ENCODE measurements at places on chromosomes 6 and 20.

DNA sequence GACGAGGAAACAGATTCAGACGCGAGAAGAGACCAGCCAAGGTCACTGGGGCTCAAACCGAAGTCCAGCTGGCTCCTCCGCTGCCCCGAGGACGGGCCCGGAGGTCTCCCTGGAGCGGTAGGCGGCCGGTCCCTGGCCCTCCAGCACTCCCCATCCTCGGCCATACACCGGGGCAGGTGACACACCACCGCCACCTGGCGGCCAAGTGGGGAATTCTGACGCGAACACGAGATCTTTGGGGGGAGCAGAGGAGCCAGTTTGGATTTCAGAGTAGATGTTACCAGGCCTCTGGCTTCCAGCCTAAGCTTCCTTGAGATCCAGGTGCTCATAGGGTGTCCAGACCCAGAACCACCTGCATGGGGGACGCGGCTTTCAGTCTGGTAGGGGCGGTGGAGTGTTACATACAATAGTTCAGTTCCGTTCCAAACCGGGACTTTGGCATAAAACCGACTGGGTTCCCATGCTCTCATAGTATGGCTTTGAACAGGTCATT is 16.1 kb downstream of the BPIFB1 start:
- peak; percentile 64 for DNase-seq

- no peak for DNase-seq
Measured at GRCh38 chr6:81984599-81984998, 232.1 kb upstream of the TENT5A start.

GRCh38 chr6:23268348-23268747 is 699.0 kb downstream of the HDGFL1 start:
- DNase-seq, result no peak

- DNase-seq, result no peak
Measured at GRCh38 chr6:48036316-48036715, 74.7 kb downstream of the PTCHD4 start.

GRCh38 chr6:6586671-6587526 is 1.6 kb upstream of the LY86 start:
- no peak for DNase-seq

DNA sequence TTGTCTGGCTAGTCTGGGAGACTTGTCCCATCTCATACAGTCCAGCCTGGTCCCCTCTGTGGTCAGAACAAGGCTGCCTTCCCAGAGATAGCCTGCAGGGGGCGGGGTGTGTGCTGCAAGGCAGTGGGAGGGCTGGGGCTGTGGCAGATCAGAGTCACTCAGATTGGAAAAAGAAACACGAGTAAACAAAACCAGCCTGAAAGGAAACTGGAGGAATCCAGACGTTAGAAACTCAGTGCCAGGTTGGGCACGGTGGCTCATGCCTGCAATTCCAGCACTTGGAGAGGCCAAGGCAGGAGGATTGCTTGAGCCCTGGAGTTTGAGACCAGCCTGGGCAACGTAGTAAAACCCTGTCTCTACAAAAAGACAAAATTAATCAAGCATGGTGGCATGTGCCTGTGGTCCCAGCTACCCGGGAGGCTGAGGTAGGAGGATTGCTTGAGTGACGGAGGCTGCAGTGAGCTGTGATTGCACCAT is 20.2 kb downstream of the LEMD2 start:
- DNase-seq, result peak; percentile 59

All from activated T-cell treated with anti-CD3 and anti-CD28 coated beads for 4 hours (primary cell).